Activated CD4-positive, alpha-beta T cell treated with anti-CD3 and anti-CD28 coated beads, Interleukin-2, amount 50 U/mL, for 1 hour (primary cell): ENCODE measurements at places on chromosomes 1 and 21.

GRCh38 chr1:179310721-179311120 is 17.1 kb downstream of the SOAT1 start:
- no peak for DNase-seq

DNA sequence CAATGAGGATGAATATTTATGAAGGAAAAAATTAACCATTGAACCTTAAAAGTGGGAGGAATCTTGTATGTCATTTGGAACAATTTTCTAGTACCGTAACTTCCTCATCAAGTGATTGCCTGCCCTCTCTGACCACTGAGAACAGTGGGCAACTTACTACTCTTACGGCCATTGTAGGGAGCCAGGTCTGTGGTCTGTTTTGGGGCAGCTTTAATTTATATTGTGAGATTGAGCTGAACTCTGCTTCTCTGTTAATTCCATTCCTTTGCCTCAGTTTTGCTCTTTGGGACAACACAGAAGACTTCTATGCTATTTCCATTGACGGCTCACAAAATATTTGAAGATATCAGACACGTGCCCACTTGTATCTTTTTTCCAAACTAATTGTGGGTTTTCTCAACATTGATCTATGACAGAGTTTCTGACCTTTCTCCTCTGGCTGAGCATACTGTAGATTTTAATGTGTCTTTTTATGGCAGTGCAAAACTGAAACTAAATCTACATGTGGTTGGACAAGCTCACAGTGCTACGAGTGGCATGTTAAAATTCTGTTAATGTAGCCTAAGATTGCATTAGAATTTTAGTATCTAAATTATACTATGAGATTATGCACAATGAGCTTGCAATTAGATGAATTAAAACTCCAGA is 27.8 kb upstream of the ZNF281 start:
- DNase-seq, result no peak

DNA sequence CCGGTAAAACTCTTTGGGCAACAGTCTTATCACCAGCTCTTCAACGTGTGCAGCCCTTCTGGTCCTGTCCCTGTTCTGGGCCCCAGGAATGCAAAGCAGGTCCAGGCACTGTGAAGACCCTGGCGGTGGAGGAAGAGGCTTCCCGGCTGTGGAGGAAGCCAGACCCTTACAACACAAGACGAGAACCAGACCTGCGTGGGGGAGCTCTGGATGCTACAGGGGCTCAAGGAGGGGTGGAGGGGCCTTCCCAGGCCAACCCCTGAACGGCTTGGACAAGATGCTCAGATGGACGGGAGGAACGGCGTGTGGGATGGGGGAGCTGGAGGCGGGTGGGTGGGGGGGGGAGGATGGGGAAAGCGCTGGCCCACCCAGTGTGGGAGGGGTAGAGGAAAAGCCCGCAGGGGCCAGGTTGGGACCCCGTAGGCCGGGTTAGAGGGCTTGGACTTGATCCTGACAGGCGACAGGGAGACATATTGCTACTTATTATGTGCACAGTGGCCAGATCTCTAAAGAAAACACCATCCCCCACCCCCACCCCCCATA is 5.1 kb upstream of the OLIG2 start:
- no peak for DNase-seq

DNA sequence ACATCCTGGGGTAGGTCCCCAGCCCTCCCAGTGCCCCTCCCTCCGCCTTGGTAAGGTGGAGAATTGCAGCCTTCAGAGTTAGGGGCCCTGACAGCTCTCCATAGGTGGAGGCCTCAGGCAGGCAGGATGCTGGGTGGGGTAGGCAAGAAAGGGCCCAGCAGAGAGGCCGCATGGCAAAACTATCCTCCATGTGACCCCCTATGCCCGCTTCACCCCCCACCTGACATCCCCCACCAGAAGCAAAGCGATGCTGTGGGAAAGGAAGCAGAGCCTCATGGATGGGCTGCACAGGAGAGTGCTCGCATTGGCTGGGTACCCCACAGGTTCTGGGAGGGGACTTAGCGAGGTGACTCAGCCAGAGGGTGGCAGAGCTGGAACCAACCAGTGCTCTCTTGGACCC is 1.6 kb downstream of the S100A9 start:
- DNase-seq, result no peak

DNA sequence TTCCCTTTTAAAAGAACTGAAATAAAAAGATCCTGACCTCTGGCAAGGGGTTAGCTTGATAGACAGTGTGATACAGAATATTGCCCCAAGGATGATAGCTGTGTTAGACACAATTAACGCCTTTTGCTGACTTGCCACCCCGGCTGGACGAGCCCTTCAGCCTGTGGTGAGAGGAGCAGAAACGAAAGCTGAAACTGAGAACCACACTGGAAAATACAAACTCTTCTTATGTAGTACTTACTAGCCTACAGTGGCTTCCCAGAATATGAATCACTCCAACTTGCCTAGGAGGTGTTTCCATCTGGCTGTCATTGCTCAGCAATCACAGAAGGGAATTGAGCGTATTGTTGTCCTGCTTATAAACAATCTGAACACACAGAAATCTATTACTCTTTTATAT is 22.9 kb downstream of the SAMSN1 start:
- DNase-seq, result no peak

GRCh38 chr21:44820851-44821250 is 3.0 kb upstream of the SUMO3 start:
- DNase-seq, result no peak

DNA sequence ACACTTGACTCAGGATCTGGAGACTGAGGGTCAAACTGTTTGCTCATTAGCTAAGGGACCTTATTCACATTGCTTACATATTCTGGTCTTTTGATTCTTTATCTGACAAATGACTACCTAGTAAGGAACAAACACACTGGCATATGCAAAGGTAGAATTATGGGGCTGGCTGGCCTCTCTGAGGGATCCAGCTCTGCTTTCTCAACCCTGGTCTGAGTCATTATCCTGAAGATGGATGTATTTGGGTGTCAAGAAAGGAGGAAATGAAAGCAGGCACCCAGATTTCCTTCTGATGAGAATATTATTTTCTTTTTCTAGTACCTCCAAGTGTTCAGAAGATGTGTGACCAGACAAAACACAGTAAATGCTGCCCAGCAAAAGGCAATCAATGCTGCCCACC is 6.0 kb downstream of the SMCP start:
- no peak for DNase-seq

- DNase-seq, result no peak
Measured at GRCh38 chr1:115809847-115810246, 31.1 kb downstream of the NHLH2 start.

DNA sequence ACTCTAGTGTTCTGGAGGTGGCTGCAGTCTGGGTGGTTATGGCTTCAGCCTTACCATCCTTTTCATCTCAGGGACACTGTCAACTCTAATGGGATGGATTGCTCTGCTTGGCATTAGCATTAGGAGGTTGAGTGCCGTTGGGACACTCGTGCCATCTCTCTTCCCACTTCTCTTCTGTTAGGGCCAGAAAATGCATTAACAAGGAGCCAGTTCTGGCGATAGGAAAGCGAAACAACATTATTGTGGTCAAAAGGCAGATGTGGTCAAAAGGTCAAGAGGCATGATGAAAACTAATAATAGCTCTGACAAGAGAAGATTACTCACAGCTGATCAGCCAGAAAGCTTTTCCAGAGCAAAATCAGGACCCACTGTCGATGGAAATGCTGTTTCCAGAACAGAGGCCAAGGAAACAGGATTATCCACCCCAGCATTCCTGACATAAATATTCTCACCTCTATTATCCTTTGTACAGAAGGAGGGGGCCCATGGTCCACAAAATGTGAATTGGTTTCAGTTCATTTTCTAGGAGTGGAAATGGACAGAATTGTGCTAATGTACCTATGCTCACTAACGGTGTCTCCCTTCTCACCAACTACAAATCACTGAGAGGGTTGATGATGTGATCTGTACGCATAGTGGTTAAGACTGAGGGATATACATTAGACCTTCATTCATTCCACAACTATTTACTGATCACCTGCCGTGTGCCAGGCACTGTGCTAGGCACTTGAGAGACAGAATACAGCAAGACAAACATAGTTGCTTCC is 72.0 kb downstream of the ST6GALNAC5 start:
- DNase-seq, result no peak

- no peak for DNase-seq
Measured at GRCh38 chr1:151968791-151969399, 24.8 kb downstream of the S100A10 start.

GRCh38 chr1:115647507-115647906 is 5.7 kb downstream of the VANGL1 start:
- DNase-seq, result no peak

DNA sequence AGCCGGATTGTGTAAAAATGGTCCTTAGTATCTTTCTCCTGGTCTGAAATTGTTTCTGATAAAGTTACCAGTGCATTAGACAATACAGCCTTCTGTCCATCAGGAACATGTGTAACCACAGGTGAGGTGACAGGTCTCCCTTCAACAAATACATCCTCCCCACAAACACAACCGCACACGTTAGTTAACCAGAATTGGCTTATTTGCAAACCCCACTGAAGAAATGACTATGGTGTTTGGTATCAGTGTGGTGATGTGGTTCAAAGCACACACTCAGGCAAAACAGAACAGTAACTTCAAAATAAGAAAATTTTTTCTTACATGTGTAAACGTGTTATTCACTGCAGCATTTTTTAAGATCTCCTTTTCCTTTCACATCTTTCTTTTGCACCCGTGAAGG is 517.2 kb upstream of the NR5A2 start:
- DNase-seq, result no peak

DNA sequence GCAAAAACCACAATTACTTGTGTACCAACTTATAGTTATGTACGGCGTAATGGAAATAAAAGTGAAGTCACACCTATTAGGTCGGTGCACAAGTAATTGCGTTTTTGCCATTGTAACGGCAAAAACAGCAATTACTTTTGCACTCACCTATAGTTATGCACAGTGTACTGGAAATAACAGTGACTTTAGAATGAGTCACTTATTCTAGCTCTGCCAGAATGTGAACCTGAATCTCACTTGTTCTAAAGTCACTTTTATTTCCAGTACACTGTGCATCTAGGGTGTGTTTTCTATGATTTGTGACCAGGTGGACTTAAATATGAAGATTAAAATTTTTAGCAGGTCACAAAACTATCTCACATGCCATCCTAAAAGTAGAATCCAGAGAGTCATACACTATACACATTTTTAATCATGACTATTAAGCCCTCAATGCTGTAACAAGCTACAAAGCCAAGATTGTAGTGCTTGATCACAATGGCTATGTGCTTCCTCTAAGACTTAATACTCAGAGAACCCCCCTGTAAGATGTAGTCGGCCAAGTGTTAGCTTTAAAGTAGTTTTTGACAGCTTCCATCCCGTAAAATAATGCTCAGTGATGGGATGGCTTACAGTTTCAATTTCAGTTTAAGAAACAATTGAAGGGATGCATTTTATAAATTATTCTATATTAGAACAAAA is 218.8 kb downstream of the NEGR1 start:
- no peak for DNase-seq

GRCh38 chr21:44871576-44872269 is 1.8 kb downstream of the PTTG1IP start:
- DNase-seq, result peak; percentile 31

- no peak for DNase-seq
Measured at GRCh38 chr1:83503153-83503552, 495.8 kb downstream of the TTLL7 start.

DNA sequence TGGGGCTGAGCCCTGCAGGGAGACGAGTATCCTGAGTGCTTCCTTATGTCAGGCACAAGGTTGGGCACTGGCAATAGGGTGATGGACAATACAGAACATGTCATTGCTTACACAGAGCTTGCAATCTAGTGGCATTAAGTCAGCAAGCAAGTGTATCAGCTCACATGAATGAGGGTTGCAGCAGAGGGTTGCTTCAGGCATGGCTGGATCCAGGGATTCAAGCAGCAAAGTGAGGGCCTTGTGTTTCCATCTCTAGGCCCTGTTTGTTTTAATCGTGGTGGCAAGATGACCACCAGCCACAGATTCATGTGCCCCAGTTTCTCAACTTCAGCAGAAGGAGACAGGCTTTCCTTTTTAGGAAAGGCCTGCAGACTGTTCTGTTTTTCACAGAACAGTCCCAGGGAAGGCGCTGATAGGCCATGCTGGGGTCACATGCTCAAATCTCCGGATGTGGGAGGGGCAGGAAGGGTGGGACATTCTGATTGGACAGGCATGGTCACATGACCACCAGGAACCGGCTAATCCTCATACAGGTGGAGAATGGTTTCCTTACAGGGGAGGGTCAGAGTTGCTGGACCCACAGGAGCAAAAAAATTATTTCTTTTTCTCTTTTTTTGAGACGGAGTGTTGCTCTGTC is 14.4 kb downstream of the PLOD1 start:
- DNase-seq, result no peak

GRCh38 chr1:160251011-160251410 is 11.3 kb downstream of the DCAF8 start:
- no peak for DNase-seq

DNA sequence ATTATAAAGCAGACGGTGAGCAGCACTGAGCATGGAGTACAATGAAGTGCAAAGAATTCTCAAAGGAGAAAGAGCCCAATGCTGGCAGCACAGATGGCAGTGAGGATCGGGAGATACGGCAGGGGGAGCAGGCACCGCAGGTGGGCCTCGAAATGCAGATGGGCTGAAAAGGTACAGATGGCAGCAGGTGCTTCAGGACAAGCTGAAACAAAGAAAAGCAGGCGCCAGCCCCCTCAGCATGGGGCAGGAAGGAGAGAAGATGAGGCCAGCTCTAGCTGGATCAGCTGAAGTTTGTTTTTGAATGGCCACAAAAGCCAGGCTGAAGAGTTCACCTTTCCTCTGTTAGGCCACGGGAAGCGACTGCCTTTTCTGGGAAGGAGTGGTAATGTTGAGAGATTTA is 7.7 kb downstream of the CFAP298 start:
- DNase-seq, result no peak

DNA sequence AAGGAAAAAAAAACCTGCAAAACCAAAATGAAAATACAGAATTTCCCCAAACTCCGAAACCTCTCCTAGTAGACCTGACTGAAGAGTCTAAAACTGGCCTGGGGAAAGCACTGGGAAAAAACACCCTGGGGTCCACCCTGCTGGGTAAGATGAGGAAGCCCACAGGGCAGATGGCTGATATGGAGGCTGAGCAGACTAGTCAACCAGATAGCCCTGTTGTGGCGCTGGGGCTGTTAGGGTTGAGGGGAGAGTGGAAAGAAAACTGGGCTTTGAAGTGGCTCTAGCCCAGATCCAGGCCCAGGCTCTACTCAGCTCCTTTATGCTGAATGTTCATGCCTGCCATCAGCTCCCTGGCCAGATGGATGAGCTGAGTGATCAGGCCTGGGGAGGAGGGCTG is 6.8 kb upstream of the SLAMF1 start:
- no peak for DNase-seq

- no peak for DNase-seq
Measured at GRCh38 chr1:170729225-170730002, 65.5 kb downstream of the PRRX1 start.

DNA sequence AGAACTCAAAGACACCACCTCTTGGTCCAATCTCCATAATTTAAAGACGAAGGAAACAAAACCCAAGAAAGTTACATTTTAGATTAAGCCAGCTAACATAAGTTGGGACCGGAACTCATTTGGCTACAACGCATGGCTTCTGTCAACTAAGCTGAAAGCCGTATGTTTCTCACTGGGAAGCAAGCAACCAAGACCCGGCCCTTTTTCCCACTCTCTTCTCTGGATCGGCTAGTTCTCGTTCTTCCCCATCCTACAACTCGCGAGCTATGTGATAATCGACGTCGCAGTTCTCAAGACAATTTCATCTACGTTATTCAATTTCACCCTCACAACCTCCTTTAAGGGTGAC is 601 bp downstream of the CCT8 start:
- DNase-seq, result no peak
